ENCODE measurements at places on chromosomes 11 and 22.

DNA sequence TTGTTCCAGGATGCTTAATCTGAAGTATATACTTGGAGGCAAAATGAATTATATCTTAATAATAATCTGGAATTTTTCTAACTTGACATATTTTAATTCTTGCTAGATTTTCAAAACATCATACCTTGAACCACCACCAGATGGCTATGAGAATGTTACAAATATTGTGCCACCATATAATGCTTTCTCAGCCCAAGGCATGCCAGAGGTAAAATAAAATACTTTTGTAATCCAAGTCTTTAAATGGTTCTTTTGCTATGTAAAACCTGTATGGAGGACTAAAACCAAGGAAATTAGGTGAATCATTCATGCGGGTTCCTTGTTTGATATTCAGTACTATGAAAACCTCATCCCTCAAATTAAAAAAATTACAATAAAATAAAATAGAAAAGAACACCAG lies 14.4 kb downstream of the NAALAD2 start:
- no peak for DNase-seq

DNA sequence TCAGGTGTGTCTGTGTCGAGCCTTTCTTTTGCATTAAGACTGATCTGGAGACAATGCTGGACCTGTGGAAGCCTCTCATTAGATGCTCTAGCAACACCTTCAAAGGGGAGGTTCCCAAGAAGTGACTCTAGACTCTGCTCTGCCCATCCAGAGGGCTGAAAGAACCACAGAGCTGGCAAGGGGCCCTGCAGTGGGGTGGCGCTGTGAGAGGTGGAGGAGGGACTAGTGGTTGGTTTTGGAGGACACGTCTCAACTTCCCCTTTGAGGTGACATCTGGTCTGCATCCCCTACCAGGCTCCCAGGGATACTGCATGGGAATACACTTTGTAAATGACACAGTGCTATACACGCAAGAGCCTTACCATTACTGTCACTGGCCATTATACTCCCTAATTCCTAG lies 34.2 kb upstream of the SYT13 start:
- DNase-seq: no peak

- no peak for DNase-seq
Measured at GRCh38 chr11:18522388-18522787, 4.4 kb downstream of the TSG101 start.

GRCh38 chr11:26480041-26480440 lies 92.0 kb downstream of the MUC15 start:
- DNase-seq: no peak

GRCh38 chr11:60852117-60852981 lies 3.4 kb downstream of the PTGDR2 start:
- DNase-seq: peak; percentile 81

DNA sequence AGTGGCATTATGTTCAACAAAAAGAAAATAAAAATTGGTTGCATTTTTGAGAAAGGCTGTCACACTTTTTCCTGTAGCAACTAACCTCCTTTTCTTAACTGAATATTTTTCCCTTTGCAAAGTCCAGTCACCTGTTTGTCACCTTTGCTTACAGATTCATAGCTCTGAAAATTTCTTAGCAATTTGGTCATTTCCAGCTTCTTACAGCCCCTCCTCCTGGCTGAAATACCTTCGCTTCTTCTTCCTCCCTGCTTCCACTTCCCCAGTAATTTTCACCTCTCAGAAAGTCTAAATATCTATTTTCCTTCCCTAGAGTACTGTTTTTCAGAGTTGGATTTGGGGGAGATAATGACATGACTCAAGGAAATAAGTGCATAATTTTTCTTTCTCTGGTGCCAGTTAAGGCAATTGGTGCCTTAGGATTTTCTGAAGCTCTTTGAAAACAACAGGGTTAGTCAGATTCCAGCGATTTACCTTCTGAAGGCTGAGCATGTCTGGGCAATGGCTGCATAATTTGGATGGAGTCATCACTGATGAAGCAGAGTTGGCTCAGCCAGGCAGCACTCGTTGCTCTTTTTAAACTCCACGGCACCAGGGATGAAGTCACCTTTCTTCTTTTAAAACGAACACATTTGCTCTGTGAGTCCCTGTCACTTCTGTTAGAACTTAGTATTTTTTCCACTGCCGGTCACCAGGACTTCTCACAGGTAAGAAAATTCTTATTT lies 62.1 kb upstream of the AMOTL1 start:
- no peak for DNase-seq

- DNase-seq: no peak
Measured at GRCh38 chr11:14340721-14341120, 18.3 kb downstream of the RRAS2 start.

DNA sequence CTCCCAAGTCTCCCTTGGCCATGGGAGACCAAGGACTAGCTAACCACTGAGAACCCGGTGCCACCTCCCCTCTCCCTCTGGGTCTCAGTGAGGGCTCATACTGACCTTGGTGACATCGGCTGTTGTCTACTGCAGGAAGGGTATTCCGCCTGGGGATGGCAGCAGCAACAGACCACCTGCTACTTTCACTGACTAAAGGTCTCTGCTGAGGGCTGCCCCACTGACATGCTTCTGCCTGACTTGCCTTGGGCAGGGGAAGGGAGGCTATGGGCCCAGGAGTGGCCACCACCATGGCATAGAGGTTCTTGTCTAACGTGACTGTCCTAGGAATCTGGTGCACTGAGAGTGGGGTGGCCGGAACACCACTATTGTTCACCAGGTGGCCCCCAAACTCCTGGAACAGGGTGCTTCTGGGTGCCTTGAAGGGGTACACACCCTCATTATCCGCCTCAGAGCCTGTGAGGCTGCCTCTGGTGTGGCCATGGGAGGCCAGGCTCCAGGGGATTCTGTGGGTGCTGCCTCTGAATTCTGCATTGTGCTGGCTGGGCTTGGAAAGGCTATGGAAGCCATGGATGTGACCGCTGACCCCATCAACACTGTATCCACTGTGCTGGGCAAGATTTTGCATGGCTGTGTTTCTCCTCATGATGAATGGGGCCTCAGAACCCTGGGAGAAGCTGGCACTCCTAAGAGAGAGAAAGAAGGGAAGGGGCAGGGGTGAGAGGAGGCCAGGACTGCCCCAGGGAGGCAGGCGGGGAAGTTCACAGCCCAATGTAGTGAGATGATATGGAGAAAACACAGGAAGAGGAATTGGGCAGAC lies 38.3 kb downstream of the GAB4 start:
- DNase-seq: no peak

DNA sequence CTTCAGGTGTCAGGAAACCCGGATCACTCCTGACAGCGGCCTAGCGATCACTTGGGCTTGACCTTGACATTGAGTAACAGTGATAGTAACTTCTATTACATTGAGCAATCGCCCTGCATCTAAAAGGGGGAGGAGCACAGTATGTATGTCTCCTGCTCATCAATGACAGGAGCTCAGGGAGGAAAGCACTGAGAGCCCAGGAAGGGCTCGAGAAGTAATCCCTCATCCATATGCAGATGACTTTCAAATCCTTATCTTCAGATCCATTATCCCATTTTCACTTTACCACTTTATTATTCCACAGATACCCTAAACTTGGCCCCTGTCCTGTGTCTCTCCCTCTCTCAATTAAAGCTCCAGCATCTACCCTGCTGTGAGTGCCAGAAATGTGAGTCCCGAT lies 47.8 kb downstream of the ABTB2 start:
- DNase-seq: no peak

GRCh38 chr11:17405232-17406005 lies 17.0 kb upstream of the KCNJ11 start:
- peak; percentile 50 for DNase-seq

DNA sequence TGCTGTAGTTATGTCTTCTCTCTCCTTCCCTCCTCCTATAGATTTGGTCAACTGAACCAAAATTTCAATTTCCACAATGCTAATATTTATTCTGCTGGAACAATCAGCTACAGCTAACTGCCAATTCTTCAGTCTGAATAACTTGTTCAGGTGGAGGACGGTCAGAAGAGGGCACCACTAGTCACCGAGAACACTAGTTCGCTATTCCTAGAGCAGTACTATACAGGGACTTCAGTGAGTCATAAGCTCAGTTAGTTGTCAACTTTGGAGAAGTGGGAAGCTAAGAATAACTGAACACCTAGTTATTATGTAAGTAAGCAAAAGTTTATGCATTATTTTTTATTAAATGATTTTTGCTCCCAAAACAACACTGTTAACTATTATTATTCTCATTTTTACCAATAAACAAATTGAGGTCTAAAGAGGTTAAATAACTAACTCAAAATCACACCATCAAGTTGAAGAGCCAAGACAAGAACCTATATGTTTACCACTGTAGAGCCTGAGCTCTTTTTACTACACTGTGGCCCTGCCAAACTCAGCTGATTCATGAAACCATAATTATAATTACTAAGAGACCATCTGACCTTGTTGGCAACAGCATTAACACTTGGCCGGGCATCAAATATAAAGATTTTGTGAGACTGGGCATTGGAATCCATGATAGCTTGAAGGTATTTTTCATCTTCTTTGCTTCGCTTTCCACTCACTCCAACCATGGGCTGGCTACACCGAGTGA lies 59.0 kb downstream of the CEP57 start:
- DNase-seq: peak; percentile 11

DNA sequence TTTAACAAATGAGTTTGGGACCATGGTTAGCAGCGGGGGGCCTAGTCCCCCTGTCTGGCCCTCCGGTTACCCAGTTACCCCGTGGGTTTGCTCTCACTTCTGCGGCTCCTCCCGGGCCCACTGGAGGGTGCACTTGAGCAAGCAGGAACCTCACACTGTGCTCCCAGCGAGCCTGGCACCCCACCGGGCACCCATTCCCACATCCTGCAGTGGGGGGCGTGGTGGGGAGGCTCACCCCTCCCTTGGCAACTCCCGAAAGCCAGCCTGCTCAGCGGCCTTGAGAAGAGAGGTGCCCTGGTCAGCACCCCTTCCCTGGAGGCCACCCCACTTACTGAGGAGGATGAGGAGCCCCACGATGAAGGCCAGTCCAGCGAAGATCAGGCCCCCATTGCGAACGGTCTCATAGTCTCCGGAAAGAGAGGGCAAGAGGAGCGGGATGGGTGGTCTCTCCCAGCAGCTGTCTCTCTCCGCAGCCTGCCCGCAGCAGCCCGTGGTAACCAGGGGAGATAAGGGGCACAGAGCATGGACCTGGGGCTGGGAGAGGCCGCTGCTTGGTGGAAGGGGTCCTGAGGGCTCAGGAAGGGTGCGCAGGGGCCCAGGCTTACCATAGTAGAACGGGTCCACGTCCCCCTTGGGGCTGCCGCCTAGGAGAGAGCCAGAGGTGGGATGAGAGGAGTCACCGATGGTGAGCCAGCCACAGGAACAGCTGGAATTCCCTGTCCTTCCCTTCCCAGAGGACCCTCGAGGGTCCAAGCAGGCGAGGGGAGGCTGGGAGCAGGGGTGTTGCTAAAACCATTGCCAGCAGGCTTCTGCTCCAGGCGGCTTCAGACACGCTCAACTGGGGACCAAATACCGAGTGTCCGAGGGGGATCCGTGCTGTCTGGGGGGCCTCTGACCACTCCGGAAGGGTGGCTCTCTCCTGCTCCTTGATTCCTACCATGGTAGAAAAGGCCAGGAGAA lies 2.2 kb downstream of the FXYD2 start:
- no peak for DNase-seq

- no peak for DNase-seq
Measured at GRCh38 chr22:45291931-45292290, 7.2 kb downstream of the UPK3A start.

- no peak for DNase-seq
Measured at GRCh38 chr11:69361466-69361865, 67.5 kb downstream of the MYEOV start.

DNA sequence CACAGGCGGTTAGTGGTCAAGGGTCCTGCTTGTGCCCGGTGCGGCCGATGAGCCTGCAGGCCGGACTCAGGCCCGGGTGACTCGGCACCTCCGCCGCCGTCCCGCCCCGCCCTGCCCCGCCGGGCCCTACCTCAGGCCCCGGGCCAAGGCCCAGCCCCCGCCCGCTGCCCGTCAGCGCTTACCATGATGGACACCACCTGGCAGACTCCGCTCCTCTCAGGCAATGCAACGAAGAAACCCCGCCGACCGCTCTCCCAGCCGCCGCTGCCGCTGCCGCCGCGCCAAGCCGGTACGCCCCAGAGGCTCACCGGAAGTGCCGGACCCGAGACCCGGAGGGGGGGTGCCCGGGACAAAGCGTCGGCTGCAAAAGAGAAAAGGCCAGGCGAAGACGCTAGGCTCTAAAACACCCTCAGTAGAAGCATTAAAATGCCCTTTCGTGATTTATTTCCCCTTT lies at the start of gene UFD1:
Gene UFD1, minus strand, starts transcription at position 293 of the 454 bp plus-strand sequence. Its CDS starts 108 bp downstream, at position 185.
- DNase-seq: peak; percentile 90

- DNase-seq: no peak
Measured at GRCh38 chr22:20198557-20199319, 47.9 kb upstream of the CCDC188 start.

DNA sequence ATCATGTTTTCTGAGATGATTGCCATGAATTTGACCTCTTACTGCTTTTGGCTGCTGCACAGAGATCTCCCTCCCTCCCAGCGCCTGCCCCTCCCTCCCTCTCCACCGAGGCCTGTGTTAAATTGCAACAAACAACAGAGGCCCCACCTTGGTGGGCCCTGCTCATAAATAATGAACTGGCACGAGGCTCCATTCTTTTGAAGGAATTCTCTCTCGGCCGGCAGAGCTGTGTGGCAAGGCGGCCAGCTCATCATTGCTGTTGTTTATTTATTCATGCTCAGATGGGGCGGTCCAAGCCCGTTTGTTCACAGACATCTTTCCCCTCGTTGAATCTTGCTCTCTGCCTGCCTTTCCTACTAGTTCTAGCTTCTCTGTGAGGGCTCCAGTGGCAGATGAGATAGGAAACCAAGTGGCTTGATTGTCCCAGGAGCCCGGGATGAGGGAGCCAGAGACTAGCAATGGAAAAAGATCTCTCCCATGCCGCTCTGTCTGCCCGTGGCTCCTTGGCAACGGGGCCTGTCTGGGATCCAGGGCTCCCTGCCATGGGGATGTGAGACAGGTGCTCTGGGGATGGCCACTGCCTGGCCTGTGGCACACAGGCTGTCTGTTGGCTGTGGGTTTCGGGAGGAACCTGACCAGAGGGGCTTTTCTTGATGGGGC lies 192.6 kb downstream of the DSCAML1 start:
- no peak for DNase-seq

DNA sequence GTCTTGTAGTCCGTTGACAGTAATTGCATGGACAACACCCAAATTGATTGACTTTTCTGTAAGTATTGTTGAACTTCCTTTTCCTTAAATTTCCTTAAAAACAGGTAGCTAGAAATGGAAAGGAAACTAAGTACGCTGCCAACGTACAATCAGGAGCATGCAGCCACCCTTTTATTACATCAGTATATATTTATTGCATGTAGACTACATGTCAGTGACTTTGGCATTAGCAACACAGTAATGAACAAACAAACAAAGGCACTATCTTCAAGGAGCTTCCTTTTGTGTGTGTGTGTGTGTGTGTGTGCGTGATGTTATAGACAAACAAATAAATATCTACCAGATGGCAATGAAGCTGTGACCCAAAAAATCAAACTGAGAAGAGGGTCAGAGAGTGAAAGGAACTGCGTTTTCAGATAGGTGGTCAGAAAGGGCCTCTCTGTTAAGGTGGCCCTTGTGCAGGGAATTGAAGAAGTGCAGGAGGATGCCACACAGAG lies at the start of gene OR9Q1:
Gene OR9Q1, plus strand, starts transcription at position 447 of the 497 bp plus-strand sequence. CDS start 155,564 bp downstream, outside the sequence.
- DNase-seq: no peak
